ENCODE measurements at places on chromosomes 3 and 15.

DNA sequence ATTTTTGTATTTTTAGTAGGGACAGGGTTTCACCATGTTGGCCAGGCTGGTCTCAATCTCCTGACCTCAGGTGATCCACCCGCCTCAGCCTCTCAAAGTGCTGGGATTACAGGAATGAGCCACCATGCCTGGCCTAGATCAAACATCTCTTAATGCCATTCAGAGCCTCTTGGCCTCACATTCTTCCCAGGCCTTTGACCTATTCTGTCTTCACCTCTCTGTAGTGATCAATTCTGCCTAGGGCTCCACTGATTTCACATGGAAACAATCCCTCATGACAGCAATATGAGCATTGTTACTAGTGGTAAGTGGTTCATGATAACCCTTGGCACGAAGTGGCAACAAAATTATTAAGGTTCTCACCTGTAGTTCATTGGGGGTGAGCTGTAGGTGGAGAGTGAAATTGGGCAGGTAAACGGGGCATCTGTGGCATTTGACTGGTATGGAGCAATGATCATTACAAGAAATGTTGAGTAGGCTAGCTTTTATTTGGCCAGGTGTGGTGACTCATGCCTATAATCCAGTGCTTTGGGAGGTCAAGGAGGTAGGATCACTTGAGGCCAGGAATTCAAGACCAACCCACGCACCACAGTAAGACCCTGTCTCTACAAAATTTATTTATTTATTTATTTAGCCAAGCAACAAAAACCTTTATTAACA, 4.8 kb upstream of the ARPIN start:
- DNase-seq = no peak

GRCh38 chr15:95284933-95285421, 1045.5 kb upstream of the NR2F2 start:
- no peak for DNase-seq

DNA sequence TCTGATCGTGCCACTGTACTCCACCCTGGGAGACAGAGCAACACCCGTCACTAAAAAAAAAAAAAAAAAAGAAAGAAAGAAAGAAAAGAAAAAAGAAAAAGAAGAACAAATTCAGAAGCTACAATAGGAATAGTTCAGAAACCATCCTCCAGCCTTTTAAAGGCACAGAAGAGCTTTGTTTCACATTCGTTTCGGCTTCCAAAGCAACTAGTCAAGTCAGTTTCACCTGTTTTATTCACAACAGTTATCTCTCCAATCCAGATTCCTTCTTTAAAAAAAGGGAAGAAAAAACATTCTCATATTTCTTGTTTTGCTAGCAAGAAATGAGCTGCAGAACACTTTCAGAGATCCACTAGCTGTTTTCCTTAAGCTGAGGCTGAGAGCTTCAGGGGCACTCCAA, 767.7 kb upstream of the CFAP20DC start:
- no peak for DNase-seq

DNA sequence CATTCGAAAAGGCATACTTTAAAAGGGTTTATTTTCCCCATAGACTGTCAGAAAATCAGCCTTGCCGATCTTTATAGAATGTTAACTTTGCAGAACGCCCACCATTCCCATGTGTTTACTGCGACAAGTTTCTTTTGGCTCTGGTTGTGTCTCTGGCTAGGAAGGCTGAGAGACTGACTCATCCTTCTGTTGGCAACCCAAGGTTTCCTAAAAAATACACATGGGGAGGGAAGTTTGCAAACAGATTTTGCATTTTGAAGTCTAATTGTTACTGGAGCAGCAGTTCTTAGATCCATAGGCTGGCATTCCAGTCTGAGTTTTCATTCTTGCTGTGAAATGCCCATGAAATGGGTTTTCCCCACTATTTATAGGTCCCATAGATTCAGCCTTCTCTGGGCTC, 37.9 kb upstream of the MINAR1 start:
- no peak for DNase-seq

DNA sequence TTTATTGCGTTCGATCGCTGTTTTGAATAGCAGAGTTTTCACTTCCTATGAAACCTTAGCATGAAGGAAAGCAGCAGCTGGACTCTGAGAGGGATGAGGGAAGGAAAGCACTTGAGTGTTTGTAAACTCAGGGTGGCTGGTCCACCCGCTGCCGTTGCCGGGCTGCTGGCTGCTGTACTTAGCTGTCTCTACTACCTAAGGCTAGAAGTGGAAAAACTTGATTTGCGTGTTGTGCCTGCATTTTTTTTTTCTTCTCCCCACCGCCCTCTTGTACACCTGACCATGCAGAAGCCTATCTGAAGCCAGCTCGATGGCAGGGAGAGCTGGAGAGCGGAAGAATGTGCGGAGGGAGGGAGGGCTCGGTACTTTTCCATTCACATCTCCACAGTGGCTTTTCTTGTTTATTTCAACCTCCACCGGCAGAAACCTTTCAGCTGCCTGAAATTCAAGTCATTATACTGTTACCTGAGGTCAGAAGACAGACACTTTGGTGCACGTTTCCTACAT, 4.8 kb upstream of the BCL6 start:
- no peak for DNase-seq

GRCh38 chr3:16319723-16320122, 54.7 kb downstream of the OXNAD1 start:
- DNase-seq = peak; percentile 6

DNA sequence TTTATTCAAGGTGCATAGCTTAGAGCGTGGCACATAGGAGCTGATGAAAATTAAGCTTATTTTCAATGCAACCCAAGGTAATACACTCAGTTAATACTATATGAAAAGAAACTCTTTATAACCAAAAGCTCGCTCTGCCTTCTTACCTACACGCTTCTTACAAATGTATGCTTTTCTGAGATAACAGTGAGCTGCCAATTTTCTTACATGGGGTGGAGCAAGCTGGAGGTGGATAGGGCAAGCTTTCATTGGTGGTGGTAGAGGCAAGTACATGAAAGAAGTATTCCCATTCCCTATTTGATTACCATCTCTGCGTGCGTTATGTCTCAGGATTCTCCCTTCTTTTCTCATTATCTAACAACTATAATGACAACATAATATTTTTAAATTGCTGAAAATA, 8.9 kb downstream of the DZIP3 start:
- DNase-seq = no peak

DNA sequence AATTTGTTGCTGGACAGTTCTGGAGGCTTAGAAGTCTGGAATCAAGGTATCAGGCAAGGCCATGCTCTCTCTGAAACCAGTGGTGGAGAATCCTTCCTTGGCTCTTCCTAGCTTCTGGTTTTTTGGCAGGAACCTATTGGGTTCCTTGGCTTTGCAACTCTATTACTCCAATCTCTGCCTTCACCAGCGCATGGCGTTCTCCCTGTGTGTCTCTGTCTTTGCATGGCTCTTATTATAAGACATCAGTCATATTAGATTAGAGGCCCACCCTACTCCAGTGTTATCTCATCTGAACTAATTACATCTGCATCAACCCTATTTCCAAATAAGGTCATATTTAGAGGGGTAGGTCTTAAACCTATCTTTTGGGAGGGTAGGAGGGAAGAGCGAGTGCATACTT, 358.1 kb upstream of the RARB start:
- DNase-seq = no peak

DNA sequence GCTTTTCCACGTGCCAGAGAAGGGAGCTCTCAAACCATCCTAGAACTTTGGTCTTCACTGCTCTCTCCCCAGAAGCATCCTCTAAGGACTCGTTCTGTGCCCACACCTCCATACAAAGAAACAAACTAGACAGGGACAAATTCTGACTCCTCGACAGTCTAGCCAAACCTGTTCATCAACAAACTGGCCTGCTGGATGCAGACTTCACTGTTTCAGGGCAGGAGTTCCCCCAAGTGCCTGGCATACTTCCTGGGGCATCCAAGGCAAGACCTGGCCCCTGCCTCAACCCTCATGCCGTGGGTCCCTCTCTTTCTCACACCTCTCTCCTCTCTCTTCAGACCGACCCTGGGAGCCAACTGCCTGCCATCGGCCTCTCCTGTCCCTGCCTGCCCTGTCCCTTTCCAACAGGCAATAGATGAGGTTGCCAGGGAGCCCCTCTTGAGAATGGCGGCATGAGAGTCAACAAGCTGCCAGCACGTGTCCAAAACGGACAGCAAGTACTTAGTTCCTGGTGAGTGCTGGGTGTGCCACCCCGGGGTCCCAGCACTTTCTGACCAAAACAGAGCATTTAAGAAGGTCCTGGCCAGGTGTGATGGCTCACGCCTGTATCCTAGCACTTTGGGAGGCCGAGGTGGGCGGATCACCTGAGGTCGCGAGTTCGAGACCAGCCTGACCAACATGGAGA, 79.1 kb upstream of the HES1 start:
- no peak for DNase-seq

All from GM10248 (cell line).